ENCODE measurements at places on chromosomes 5 and 9.

DNA sequence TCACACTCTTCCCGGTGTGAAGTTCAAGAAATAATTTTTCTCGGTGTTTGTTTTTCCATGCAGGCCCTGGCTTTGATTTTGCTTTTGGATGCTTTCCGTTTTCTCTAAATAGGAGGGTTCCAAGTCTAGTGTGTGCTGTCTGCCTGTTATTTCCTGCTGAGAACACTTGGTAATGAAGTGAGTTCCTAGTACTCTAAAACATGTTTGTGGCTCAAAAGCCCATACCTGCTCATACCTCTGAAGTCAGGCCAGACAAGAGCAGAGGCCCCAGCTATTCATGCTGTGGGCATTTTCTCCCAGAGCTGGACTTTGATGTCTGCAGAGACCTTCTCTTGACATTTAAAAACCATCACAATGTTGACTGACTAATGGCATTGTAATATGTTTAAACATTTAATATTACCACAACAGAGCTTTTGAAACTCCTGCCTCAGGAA is 211.2 kb downstream of the GOLPH3 start:
- DNase-seq: no peak

GRCh38 chr5:106269252-106269843 is 1401.4 kb downstream of the EFNA5 start:
- no peak for DNase-seq

DNA sequence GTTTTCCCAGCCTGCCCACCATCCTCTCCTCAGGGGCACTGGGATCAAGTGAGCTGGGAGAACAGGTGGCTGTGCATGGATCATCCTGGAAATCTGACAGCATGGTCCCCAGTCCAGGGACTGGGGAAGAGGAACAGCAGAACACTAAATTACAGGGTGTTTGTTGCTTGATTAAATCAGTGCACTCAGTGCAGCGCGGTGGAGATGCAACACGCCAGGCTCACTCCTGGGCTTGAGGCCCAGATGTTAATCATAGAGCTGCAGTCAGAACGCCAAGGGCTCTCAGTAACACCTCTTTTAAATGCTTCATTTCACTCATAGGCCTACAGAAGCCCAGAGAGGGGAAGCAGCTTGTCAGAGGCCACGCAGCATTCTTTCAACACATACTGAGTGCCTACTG is 14.2 kb upstream of the LARP1 start:
- DNase-seq: no peak

- DNase-seq: no peak
Observed at GRCh38 chr5:122170620-122171019, 41.3 kb downstream of the ZNF474 start.

DNA sequence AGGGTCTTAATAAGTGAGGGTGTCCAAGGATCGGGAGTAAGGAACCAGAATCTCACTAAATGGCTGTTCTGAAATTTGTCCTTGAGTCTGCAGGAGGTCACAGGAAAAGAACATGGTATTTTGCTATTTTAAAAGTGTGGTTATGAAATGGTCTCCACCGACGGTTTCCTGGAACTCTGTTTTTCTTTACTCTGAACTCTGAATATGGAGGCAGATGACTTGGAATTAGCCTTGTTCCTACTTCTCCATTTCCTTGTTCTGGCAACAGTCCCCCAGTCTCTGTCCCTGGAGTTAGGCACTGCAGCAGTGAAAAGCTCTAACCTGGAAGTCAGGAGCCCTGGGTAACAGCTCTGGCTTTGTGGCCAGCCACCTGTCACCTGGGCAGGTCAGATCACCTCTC is 46.6 kb upstream of the C5orf58 start:
- DNase-seq: no peak

GRCh38 chr5:122219436-122220166 is 90.3 kb downstream of the ZNF474 start:
- DNase-seq: no peak

GRCh38 chr9:16442622-16443021 is 427.8 kb downstream of the BNC2 start:
- no peak for DNase-seq

- DNase-seq: no peak
Observed at GRCh38 chr9:130732136-130732535, 38.6 kb downstream of the EXOSC2 start.

- DNase-seq: no peak
Observed at GRCh38 chr5:157324237-157324636, 58.3 kb downstream of the CYFIP2 start.

- peak; percentile 71 for DNase-seq
Observed at GRCh38 chr9:133726401-133727276, 11.5 kb downstream of the SARDH start.

GRCh38 chr9:112378328-112379176 is 1.4 kb upstream of the HSDL2 start:
- DNase-seq: peak; percentile 64

GRCh38 chr5:135887881-135888614 is 7.6 kb downstream of the IL9 start:
- DNase-seq: no peak

GRCh38 chr5:122400938-122401337 is 88.9 kb downstream of the SNCAIP start:
- no peak for DNase-seq

DNA sequence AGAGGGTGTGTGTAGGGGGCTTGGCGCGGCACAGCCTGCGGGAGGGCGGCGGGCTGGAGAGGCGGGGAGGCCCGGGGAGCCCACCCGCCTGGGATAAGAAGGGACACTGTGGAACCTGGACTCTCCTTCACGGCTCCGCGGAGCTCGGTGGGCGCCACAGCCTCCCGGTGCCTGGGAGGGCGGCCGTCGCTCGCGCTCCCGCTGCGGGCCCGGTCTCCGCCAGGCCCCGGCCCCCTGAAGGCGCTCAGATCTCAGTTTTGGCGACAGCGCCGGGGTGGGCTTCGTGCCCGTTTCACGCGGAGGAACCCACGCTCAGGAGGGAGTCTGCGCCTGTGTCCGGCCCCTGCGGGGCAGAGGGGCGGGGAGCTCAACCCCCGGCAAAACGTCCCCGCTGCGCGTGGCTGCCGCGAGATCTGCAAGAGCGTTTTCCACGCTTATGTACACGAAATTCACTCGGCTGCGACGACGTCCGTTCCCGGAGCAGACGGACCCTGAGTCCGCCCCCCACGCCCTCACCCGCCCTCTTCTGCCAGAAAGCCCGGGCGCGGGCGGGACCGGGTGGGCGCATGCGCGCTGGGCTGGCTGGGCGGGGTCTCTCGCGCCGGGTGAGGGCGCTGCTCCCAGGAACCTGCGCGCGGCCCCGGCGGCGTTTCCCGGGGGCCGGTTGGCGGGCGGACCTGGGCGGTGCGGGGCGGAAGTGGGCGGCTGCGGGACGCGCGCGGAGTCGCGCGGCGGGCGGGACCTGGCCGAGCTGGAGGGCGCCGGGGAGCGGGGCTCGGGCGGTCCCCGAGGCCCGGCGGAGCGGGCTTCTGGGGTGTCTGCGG is at the start of gene NELFB:
Gene NELFB (plus strand): TSS at position 704 of the 824 bp plus-strand sequence.
- DNase-seq: peak; percentile 98

Data from activated T-cell treated with anti-CD3 and anti-CD28 coated beads, Interleukin-2, amount 50 U/mL, for 48 hours (primary cell).